ENCODE measurements at places on chromosomes 3 and 15. TPM values are rescaled to one million over a fixed set of nuclear protein-coding genes. Genes with fewer than 3 reads are reported as not detected.

HIGD2B gene
- total RNA-seq, result not detected

HLTF gene
- 39.6 TPM for total RNA-seq

GRCh38 chr15:52653431-52653964 is 25.7 kb downstream of the ATOSA start:
- peak; percentile 33 for DNase-seq

- DNase-seq, result peak; percentile 85
Observed at GRCh38 chr3:192851821-192852372, 65.8 kb downstream of the MB21D2 start.

CISH gene
- not detected for total RNA-seq

GRCh38 chr15:32104061-32104995 is 74.0 kb downstream of the CHRNA7 start:
- no peak for DNase-seq

ALDH1L1 gene
- total RNA-seq, result 0.27 TPM

GRCh38 chr15:88031461-88031860 is 225.1 kb downstream of the NTRK3 start:
- DNase-seq, result peak; percentile 72

ADAMTS7 gene
- 3.3 TPM for total RNA-seq

- no peak for DNase-seq
Observed at GRCh38 chr3:72594615-72595215, 253.5 kb downstream of the SHQ1 start.

DNA sequence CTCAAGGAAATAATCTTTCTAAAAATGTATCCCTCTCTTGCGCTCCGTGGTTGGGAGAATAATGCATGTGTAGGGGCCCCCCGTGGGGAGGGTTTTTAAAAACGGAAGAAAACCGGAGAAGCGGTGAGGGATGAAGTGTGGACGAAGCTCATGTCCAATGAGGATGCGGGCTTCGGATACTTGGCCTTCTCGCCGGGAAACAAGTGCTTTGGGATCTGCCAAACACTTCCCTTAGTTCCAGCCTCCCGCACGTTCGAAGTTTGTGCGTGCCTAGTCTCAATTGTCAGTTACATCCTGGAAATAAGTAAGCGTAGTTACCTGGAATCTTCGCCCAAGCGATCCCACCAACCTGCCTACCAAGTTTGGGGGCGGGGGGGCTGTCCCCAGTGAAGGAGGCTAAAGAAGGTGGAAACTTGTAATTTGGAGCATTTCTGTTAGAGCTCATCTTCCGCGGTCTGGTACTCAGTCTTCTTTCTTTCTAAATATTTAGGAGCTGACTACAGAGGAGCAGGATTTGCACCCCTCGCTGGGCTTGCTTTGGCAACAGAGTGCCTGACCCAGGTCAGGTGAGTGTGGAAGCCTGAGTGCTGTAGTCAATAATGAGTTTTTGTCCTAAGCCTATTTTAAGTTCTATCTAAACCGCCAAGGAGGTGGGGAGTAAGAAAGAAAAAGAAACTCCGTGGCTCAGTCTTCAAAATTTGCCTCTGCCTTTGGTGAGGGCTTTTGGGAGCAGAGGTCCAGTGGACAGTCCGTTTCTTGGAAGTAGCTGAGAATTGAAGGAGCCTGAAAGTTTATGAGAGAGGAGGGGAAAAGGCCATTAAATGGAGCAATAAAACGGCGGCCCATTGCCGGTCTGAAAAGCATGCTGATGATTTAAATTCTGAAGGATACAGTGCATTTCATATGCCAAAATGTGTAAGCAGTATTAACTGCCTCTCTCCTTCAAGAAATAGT is 1.1 kb downstream of the ITPR1 start:
- peak; percentile 1 for DNase-seq

DNA sequence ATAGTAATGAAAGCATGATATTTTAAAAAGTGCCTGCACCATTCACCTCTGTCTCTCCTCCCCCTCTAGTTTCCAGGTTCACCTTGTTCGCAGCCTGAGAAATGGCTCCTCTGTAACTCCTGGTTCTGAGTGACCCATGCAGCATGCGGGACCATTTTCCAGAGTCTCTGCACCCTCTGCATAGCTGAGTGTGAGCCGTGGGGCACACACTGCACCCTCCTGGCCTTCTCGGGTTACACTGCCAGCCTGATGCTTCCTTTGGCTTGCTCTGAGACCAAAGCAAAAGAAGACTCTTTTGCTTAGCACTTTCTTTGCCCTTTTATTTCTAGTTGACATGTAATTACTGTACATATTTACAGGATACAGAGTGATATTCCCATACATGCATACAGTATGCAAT is 287.3 kb downstream of the GABRG3 start:
- no peak for DNase-seq

C3orf49 gene
- total RNA-seq, result not detected

INKA1 gene
- total RNA-seq, result not detected

DNA sequence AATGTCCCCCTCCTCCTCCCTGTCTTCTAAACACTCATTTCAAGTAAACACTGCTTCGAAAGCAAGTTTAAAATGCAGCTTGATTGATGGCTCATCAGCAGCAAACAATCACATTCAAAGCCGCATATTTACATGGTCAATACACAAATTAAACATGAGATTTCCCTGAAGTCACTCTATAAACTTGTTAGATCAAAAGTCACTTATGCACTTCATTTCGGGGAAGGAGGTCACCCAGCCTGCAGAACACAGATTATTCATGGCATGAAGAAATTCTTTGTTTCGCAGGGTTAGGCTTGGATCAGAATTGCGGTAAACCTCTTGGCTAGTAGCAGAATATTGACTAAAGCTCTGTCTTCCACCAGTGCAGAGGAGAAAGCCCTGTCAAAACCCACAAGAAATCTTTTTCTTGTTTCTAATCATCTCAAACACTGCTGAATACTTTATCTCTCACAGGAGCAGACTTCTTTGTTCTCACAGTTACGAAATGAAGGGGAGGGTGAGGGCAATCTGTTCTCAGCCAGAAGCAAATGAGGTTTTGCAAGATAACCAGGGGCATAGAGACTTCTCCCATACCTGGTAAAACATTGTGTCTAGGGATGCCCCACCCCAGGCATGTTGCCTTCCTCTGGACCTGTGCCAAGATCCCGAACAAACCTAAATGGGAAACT is 133.3 kb upstream of the CHL1 start:
- DNase-seq, result no peak

DNA sequence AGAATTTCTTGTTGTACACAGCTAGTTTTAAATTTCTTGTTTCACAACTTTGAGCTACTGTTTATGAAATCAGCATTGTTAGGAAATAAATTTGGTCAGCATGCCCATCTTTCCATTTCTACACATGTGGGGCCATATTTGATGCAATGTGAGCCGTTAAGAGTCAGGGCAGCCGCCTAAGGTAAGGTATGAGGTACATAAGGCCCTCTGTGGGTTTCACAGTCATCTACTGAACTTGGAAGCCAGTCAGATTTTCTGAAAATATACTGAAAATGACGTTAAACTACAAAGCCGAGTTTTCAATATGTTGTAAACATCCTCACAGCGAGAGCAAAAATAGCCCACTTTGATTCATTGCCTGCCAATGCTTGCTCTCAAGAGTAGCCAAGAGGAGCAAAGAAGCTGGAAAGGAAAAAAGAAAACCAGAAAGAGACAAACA is 94.7 kb upstream of the PDZRN3 start:
- peak; percentile 2 for DNase-seq

GRCh38 chr15:57160823-57161560 is 215.3 kb upstream of the CGNL1 start:
- peak; percentile 79 for DNase-seq

ISG20 gene
- total RNA-seq, result 19.2 TPM

CLEC3B gene
- 2.0 TPM for total RNA-seq

ZNF639 gene
- total RNA-seq, result 138 TPM

- DNase-seq, result no peak
Observed at GRCh38 chr15:84874981-84875699, 9.3 kb upstream of the SLC28A1 start.

SPINT1 gene
- not detected for total RNA-seq

GRCh38 chr3:13474021-13474420 is 6.1 kb upstream of the HDAC11 start:
- no peak for DNase-seq

- DNase-seq, result no peak
Observed at GRCh38 chr3:29764041-29764440, 483.2 kb downstream of the RBMS3 start.

GRCh38 chr3:105228696-105229095 is 138.0 kb upstream of the ALCAM start:
- DNase-seq, result no peak

- DNase-seq, result no peak
Observed at GRCh38 chr15:49187549-49188245, 17.6 kb downstream of the GALK2 start.

- no peak for DNase-seq
Observed at GRCh38 chr15:48800811-48801455, 9.9 kb downstream of the CEP152 start.

OR5K2 gene
- total RNA-seq, result not detected

DNA sequence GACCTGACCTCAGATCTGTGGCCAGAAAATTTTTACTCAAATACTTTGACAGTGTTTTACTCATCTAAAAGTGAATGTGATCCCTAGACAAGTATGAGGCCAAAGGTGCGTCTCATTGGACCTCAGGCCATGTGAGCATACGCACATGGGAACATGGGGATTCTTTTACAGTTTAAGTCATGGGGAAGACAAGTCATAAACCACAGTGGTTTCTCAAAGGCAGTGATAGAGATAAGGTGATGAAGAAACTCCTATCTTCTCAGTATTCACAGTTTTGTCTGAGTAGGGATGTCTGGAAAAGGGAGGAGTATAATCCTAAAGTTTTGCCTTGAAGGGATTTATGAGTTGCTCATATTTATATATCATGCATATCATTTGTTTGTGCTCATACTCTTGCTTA is 173.8 kb downstream of the FNDC3B start:
- no peak for DNase-seq

- peak; percentile 3 for DNase-seq
Observed at GRCh38 chr3:160612386-160613075, 47.2 kb upstream of the KPNA4 start.

- DNase-seq, result peak; percentile 66
Observed at GRCh38 chr15:63243101-63243500, 34.3 kb upstream of the APH1B start.

DNAJA4 gene
- total RNA-seq, result not detected

GRCh38 chr3:155418407-155418806 is 124.9 kb upstream of the STRIT1 start:
- DNase-seq, result no peak

SPSB4 gene
- total RNA-seq, result 0.23 TPM

ZNF860 gene
- total RNA-seq, result not detected

GRCh38 chr15:95327661-95328060 is 1002.8 kb upstream of the NR2F2 start:
- DNase-seq, result no peak

DNA sequence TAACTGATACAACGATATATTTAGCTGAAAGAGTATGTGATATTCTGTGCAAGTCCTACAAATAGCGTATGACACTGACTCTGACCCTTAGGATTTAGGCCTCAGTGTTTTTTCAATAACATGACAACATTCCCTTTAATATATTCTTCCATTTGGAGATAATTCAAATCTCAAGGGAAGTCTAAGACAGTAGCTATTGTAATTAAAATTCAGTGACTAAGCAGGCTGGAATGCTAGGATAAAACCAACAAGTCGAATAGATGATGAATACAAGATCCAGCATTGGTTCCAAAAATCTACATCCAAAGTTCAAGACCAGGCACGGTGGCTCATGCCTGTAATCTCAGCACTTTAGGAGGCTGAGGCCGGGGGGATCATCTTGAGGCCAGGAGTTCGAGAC is 56.2 kb downstream of the QTRT2 start:
- DNase-seq, result no peak

DNA sequence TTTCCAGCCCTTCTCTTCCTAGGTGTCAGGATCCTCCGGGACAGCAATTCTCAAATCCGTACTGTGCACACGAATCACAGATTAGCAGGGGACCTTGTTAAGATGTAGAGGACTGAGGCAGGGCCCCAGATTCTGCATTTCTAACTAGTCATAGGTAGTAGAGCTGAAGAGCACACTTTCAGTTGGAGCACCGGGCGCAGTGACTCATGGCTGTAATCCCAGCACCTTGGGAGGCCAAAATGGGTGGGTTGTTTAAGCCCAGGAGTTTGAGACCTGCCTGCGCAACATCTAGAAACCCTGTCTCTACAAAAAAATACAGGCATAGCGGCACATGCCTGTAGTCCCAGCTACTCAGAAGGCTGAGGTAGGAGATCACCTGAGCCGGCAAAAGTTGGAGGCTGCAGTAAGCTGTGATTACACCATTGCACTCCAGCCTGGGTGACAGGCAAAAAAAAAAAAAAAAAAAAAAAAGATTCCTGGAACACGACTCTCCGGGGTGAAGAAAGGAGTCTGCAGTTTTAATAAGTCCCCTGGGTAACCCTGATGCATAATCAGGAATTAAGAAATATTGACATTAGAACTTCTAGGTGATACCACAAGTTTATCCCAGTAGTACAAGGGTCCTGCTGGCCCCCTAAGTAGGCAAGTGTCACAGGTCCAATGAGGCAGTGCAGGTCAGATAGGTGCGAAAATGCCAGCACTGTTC is 21.4 kb upstream of the IGDCC3 start:
- DNase-seq, result no peak

DNA sequence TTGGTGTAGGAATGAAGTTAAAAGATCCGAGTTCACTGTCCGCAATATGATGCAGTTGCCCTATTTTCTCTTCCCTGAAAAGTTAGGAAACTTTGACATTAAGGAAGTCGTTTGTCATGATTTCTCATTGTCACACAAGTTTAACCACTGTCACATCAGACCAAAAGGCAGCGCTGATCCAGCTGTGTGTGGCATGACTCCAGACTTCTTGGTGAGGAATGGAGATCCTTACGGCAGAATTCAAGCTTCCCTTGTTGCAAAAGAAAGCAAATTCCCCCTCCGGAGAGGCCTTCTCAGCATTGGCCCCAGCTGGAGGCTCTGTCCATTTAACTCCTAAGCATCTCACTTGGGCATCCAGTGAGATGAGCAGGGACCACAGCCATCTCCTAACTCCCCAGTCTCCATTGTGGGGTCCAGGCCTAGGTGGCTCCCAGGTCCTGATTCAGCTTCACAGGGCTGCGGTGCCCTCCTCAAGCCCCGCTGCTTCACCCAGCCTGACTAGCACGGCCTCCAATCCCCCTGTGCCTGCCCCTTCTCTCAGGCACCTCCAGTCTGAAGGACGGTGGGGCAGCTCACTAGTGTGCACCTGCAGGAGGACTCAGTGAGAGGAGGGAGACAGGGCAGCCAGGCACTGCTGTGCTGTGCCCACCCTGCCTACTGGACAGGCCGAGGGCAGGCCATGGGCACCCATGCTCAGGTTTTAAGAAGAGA is 159.5 kb downstream of the CHSY1 start:
- no peak for DNase-seq

CD96 gene
- total RNA-seq, result not detected

Data from MG63 (cell line).